Adipocyte (in vitro differentiated cells): ENCODE measurements at places on chromosomes 1 and 21.

GRCh38 chr21:45120975-45121374 lies 46.6 kb downstream of the ADARB1 start:
- DNase-seq, result no peak

GRCh38 chr1:154994269-154994587 lies 842 bp downstream of the LENEP start:
- DNase-seq, result no peak

DNA sequence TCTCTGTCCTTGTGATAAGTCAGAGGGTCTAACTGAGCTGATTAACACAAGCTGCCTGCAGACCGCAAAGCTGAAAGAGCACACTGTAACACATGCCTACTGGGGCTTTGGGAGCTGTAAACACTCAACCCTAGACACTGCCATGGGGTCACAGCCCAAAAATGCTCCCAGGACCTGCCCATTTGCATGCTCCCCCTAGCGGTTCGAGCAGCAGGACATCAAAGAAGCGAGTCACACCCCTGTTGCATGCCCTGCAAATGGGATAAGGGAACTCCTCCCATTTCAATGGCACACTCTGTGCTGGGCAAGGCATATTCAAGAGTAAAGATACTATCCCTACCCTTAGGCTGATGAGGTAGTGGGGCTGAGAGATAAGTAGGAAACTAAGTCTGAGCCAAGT lies 22.8 kb downstream of the LCE3E start:
- DNase-seq, result no peak

DNA sequence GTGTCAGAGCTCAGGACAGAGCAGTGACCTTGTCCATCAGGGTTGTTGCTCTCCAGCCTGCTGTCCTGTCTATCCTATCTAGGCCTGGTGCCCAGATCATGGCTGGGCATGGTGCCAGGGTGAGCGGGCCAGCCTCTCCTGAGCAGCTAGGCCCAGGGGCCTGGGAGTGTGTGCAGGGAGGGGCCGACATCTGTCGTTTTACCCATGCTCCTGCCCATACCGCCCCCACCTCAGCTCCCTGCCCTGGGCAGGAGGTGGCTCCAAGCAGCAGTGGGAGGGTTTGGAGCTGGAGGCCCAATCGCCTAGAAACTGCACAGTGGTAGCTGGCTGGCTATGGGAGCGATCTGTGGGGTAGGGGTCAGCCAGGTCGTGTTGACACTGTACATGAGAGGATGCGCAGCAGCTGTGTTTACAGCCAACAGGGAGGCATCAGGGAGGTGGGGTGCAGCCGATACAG lies 6.5 kb downstream of the INSRR start:
- DNase-seq, result peak; percentile 30

- DNase-seq, result no peak
These were observed 16.8 kb downstream of the CR2 start for GRCh38 chr1:207470927-207471326.

GRCh38 chr1:17040135-17040534 lies 13.7 kb downstream of the SDHB start:
- no peak for DNase-seq

DNA sequence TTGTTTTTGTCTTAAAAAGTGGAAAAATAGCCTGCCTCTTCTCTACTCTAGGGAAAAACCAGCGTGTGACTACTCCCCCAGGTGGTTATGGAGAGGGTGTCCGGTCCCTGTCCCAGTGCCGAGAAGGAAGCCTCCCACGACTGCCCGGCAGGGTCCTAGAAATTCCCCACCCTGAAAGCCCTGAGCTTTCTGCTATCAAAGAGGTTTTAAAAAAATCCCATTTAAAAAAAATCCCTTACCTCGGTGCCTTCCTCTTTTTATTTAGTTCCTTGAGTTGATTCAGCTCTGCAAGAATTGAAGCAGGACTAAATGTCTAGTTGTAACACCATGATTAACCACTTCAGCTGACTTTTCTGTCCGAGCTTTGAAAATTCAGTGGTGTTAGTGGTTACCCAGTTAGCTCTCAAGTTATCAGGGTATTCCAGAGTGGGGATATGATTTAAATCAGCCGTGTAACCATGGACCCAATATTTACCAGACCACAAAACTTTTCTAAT lies 35.0 kb upstream of the TDRD10 start:
- DNase-seq, result no peak

DNA sequence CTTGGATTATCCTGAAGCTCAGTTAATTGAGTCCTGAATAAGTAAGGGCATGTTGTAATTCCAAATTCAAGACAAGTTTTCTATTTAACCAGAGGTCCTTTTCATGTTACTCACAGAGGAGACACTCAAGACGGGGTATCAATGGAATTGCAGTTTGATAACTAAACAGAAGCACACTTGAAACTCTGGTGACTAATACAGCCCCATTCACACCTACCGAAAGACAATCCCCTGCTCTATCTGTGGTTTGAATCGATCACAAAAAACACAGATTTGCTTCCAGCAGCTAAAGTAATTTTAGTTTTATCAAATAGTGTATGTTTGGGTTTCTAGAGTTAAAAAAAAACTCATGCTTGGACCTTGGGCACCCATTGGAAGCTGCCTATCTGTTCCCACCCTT lies 60.4 kb downstream of the TEX35 start:
- DNase-seq, result no peak

DNA sequence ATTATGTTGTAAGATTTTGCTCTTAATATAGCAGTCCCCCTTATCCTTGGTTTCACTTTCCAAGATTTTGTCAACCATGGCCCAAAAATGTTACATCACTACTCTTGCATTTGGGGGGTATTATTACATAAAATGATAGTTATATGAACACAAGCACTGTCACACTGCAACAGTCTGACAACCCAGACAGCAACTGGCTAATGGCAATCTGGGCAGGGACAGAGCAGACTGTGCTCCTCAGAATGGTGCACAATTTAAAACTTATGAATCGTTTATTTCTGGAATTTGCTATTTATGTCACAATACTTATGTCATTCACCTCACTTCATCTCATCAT lies 2.1 kb upstream of the IVNS1ABP start:
- no peak for DNase-seq

DNA sequence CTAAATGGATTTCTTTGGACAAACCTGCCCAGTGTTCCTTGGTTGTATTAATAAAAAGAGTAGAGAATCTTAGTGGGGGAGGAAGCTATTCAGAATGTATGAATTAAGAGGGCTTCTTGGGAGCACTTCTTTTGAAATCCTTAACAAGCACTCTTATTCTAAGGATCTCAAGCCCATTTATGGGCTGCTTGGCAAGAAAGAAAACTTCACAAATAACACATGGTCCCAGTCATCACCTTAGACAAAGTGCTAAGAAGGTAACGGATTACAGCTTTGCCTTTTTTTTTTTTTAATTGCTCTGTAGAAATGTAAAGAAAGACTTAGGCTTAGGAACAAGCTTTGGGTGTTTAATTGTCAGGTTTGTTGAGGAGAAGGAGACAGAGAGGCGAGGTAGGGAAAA lies 76.6 kb upstream of the IPO9 start:
- DNase-seq, result no peak

DNA sequence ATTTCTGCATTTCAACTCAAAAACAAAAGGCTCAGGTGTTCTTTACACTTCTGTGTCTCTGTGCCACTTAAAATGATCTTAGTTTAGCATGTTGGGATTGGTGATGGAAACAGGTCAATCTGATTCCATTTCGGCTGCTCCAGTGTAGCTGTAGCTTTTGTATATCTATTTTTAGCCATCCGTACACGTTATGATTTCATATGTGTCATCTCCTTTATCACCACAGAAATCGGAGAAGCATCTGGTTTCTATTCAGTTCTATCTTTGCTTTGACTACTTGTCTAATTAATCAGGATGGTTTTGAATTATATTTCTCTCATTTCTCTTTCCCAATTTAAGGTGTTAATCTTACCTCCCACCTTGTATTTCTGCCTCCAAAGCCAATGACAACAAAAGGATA lies 41.1 kb downstream of the RGS21 start:
- DNase-seq, result no peak
